Activated CD4-positive, alpha-beta memory T cell treated with anti-CD3 and anti-CD28 coated beads for 36 hours (primary cell): ENCODE measurements at places on chromosomes 13 and 19.

GRCh38 chr19:45507872-45508416 lies 665 bp downstream of the VASP start:
- no peak for DNase-seq

DNA sequence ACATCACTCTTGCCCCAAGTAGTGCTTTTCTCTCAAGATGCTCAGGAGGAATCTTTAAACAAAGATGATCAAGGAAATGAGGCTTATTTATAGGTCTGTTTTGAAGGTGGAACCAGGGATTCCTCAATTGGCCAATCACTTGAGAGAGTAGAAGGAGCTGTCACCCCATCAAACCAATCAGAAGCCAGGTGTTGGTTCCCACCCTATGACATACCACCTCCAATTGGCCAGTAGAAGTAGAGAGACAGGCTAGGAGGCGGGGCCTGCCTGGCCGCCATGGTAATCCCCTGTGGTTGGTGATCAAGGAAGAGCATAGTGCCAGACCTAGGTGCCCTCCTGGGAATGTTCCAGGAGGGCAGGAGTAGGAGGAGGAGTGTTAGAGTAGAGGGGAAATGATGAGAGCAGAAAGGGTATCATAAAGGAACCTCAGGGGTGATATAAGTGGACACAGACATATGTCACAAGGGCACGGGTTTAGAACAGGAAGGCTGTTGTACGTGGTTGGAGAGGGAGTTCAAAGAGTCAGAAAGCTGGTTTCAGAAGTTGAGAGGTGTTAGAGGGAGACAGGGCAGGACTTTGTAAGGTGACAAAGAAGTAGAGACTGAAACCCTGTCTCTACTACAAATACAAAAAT lies 10.5 kb downstream of the PMIS2 start:
- peak; percentile 47 for DNase-seq

DNA sequence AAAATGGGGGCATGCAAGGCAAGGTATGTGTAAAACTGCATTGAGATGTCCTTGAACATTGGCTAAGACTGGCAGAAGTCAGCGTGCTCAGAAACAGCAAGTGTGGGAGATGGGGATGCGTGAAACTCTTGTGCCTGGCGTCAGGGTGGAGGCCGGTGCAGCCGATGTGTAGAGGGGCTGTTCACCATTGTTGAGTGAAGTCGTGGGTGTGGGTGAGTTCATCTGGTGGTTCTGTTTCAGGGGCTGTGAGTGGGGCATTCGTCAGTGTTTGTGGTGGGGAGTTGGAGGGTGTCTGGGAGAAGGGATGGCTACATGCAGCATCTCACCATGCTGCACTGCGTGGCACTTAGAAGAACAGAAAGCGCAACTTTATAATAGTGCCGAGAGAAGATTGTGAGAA lies 11.4 kb upstream of the MIA start:
- no peak for DNase-seq

DNA sequence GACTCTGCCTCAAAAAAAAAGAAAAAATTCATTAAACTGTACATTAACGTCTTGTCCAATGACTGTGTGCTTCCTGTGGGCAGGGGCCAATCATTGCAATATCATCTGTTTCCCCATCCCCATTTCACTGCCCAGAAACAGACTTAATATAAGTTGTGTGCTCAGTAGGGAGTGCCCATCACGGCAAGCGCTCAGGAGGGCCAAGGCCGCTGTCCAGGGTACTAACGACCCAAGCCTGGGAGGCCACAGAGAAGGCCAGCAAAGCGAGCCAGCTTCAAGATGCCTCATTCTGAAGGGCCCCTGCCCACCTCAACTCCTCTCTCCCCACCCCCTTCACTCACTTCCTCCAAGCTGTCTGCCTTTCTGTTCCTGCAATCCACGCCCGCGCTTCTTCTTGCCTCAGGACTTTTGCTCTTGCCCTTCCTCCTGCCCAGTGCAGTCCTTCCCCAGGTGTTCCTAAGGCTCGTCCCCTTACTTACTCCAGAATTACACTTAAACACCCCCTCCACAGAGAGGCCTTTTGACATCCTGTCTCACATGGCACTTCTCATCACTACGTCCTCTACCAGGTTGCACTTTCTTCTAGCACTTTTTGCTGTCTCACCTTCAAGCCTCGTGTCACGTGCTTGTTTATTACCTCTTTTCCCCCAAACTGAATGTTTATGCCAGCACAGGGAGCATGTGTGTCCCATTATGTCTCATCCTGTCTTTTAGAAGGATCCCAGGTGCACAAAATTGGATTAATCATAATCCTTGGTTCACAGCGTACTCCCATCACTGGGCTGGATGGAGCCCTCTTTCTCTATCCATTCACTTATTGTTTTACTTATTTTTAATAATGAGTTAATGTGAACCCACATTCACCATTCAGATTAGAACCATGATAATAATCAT lies 11.3 kb upstream of the POU2F2 start:
- no peak for DNase-seq

- DNase-seq: peak; percentile 92
These were observed 1.3 kb upstream of the PPAN start for GRCh38 chr19:10104665-10105508.

GRCh38 chr19:34974646-34975045 lies 10.6 kb upstream of the ZNF792 start:
- no peak for DNase-seq

DNA sequence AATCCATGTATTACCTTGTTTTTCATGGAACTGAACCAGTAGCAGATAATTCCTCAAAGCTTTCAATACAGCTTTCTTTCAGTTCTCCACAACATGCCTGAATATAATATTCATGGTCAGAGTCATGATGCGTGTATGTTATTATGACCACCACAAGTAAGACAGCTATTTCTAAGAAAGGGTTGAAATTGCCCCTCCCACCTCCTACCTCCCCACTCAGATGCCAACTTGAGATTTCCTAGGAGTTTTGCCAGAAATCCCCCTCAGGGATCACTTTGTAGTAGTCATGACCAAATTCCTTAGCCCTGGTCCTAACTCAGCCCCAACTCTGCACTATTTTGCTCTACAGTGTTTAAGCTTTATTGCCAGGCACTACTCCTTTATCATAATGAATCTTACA lies 69.9 kb upstream of the RAP2A start:
- DNase-seq: no peak

DNA sequence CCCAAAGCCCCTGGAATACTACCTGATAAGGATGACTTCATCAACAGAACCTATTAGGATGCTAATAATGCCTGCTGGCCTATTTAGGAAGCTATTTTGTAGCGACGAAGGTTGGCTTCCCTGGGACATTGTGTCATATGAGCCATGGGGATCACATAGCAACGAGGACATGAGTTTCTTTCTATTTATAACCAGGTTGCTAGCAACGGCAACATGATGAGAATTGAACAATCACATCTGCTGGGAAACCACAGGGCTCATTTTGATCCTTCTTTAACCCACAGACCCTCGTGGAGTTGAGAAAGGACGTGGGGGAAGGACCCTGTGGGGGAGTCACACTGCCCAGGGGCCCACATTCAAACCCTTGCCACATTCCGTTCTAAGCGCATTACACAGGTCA lies 172.2 kb downstream of the COL4A1 start:
- no peak for DNase-seq

DNA sequence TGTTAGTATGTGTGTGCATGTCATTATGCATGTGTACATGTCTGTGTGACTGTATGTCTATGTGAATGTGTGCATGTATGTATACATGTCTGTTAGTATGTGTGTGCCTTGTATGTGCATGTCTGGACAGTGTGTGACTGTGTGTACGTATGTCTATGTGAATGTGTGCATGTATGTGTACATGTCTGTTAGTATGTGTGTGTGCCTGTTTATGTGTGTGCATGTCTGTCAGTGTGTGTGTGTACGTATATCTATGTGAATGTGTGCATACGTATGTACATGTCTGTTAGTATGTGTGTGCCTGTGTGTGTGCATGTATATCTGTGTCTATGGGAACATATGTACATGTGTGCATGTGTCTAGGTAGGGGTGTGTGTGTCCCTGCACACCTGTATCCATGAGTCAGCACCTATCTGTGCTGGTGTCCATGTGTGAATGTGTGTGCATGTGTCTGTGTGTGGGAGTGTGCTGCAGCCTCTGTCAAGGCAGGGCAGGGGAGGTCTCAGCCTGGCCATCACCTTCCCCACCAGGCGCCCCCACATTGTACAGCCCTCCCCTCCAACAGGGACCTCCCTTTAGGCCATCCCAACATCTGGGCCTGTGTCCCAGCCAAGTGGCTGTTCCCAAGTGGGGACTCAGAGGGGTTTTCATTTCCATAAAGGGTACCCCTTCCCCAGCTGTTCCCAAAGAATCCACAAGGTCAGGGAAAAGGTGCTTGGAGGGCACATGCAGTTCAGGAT lies 4.4 kb downstream of the GAS6 start:
- peak; percentile 6 for DNase-seq

- DNase-seq: no peak
These were observed 21.8 kb downstream of the RCBTB1 start for GRCh38 chr13:49563516-49563915.

DNA sequence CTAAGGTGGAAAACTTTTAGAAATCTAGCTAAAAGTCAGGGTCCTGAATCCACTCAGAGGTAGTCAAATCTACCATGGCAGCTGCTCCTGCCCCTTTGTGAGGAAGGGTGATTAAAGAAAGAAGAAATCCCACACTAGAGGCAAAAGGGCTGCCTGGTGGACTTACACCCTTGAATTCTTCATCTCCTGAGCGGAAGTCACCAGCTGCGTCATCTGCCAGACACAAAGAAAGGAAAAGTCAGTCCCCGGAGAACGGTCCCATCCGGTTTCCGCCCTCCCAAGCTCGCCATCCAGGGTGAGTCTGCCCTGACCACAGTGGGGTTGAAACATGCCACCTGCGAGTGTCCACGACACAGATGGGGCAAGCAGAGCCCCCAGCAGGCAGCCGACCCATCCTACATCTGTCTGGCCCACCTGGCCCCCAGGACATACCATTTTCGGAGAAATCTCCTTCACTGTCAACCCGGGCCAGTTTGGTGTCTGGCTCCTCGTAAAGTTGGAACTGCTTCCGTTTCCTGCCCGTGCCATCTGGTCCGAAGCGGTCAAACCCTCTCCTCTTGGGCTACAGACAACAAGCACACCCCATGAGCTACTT lies 7.7 kb downstream of the AKAP8 start:
- no peak for DNase-seq

- DNase-seq: no peak
These were observed 14.9 kb downstream of the VAV1 start for GRCh38 chr19:6787393-6787792.

DNA sequence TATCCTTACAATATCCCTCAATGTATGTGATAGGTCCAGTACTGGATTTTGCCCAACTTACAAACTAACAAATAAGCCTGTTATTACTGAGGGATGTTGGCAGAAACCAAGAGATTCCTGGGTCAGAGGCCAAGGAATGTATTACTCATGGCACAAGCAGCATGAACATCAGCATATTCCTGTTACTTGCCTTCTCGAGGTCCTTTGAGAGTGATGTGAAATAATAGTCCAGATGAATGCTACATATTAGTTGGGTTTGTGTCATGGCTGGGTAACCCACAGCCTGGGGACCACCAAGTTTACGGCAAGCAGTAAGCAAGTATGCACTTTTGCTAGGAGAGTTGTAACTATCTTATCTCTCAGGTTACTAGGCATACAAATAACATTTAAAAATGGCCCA lies 384.5 kb upstream of the GPC6 start:
- DNase-seq: no peak

- DNase-seq: no peak
These were observed 5.8 kb upstream of the PROZ start for GRCh38 chr13:113152691-113152983.

GRCh38 chr19:29967623-29968022 lies 25.6 kb downstream of the URI1 start:
- no peak for DNase-seq

DNA sequence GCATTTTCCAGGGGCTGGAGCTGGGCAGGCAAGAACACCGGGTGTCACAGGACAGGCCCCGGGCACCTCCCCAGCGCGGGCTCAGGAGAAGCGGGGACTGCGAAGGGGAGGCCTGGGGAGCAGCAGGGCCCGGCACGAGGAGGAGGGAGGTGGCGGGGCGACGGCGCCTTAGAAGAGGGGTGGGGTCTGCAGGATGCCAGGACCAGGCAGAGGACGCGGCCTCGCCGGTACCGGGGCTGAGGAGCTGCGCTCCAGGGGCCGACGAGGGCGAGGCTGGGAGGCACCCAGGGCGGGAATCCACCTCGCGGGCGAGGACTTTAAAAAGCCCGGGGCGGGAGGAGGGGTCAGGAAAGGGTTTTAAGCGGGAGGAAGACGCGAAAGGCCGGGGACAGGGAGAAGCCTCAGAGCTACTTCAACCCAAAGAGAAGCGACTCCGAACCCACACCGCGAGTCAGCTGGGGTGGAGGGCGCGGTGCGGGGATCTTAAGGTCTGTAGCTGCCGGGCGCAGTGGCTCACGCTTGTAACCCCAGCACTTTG lies 665 bp downstream of the ZNF347 start:
- peak; percentile 62 for DNase-seq

DNA sequence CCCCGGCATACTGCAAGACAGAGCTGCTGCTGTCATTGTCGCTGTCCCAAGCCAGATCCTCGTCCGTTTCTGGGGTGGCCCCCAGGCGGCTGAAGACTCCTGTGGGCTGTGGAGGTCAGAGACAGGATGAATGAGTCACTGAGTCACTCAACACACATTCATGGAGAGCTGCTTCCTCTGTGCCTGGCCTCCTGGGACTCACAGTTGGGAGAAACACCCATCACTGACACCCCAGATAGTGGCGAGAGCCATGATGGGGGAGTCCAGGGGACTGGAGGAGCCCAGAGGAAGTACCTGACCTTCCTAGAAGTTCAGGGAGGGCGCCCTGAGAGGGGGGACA lies 26.0 kb downstream of the C19orf47 start:
- no peak for DNase-seq

- DNase-seq: no peak
These were observed 2.6 kb downstream of the TNFRSF19 start for GRCh38 chr13:23572836-23573235.

DNA sequence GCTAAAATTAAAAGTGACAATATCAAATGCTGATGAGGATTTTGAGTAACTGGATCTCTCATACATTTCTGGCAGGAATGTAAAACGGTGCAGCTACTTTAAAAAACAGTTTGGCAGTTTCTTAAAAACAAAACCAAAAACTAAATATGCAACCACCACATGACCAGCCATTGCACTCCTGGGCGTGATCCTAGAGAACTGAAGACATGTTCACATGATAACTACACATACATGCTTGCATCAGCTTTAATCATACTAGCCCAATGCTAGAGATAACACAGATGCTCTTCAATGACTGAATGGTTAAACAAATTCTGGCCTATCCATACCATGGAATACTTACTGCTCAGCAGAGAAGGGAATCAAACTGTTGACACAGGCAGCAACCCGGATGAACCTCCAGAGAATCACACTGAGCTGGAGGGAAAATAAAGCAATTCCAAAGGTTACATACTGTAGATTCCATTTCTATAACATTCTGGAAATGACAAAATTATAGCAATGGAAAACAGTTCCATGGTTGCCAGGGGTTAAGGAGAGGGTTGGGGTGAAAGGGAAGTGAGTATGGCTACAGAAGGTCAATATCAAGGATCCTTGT lies 25.5 kb upstream of the NAXD start:
- no peak for DNase-seq

- DNase-seq: no peak
These were observed 13.1 kb downstream of the AP2A1 start for GRCh38 chr19:49779731-49780555.

GRCh38 chr19:41616792-41617621 lies 9.9 kb downstream of the CEACAM4 start:
- peak; percentile 14 for DNase-seq
